DMS79 (cell line): ENCODE measurements at places on chromosomes 1 and 21.

DNA sequence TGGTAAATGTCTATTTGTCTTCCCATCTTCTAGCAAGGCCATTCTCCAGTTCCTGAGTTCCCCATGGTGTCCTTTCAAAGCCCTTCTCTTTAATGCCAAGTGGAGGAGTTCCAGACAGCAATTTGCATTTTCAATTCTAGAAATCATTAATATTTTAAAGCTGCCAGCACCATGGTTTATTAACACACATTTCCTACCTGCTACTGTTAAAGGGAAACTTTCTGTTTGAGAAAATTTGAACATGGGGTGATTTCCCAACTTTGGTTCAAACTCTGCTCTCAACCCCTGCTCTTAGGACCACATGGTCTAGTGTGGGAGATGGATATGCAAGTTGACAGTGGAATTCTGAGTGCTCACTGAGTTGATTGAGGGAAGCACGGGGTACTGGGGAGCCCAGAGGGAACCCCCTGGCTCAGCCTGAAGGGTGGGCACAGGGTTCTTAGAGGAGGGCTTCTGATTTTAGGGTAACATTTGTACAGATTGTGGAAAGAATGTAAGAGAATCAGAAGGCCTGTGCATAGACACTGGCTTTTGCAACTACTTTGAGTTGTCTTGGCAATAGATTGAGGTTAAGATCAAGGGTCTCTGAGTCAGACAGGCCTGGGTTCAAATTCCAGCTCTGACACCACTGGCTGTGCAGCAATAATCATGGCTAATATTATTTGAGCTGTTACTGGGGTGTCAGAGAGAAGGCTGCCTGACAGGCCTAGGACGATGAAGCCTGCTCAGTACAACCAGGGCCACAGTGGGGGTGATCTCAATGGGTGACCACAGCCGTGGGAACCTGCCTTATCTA lies 97.8 kb downstream of the BEND5 start:
- DNase-seq: no peak

DNA sequence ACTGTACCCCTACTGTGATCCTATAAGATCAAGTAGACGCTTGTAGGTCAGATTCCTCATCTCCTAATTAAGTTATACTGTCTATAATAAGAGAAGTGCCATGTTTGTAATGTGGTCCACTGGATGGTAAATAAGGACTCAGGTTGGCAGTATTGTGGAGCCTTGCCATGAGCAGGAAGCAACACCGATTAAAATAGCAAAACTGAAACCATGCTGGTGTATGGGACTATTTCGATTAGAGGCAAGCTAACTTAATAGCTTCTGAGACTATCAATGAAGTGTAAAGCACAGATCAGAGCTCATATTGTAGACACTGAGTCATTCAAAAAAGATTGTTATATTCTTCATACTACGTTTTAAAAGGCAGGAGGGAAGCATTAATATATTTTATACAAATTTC lies 348.8 kb downstream of the HHAT start:
- DNase-seq: no peak

- DNase-seq: no peak
These were observed at the start of gene PRR9 for GRCh38 chr1:153217212-153217611. PRR9 (plus strand) TSS chr1:153217584; CDS start chr1:153218145, 561 bp downstream.

DNA sequence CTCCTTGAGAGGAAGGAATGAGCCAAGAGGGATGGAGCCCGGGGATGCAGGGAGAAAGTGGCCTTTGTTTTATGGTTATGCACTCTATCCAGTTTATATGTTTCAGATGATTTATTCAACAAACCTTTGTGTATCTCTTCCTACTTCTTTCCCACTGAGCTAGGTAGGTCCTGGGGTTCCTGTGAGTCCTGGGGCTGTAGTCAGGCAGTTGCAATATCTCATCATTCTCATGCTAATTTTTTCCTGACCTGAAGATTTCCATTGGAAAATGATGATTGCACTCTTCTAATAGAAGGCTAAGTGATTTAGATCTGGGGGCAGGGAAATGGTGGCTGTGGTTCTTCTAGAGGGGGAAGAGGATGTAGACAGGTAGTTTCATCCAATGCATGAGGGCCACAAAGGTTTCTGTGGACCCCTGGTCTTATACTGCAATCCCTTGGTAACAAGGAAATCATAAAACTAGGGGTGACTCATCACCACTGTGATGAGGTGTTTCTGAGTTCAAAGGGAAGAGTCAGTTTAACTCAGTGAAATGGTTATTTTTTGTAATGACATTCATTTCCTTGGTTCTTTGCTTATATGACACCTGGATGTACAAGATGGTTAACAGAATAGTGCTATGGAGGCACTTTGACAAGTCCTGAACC lies 20.2 kb downstream of the B3GALT5 start:
- no peak for DNase-seq

GRCh38 chr1:202627841-202628565 lies 82.3 kb downstream of the SYT2 start:
- no peak for DNase-seq

DNA sequence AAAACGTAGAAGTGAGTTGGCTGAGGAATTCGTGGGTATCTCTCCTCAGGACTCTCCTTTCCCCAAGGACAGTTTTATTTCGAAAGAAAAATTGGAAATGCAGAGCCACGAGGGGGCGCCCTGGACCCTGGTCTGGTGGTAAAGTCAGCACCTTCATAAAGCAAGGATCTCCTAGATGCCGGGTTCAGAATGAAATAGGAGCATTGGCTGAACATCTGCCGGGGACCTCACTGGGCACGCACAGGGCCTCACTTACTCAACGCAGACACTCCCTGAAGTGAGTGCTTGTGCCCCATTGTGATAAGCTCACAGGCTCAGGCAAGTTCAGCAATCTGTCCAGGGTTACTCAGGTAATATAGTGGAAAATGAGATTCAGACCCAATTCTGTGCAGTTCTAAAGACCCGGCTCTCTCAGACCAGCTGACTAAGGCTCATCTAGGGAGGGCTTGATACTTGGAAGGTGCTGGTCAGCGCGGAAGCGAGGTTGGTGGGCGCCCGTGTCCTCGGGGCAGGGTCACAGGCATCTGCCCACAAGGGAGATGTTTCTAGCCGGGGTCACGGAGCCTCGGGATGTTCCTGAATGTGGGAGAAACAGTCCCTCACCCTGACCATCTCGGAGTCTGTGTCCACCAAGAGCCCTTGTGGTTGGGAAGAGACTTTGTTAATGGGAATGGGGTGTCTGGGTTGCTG lies 55.7 kb upstream of the ETV3 start:
- DNase-seq: no peak

GRCh38 chr1:180299479-180300221 lies 69.6 kb downstream of the LHX4 start:
- no peak for DNase-seq

GRCh38 chr1:164576291-164577271 lies 17.6 kb downstream of the PBX1 start:
- DNase-seq: no peak

GRCh38 chr21:20618878-20619277 lies 379.3 kb upstream of the NCAM2 start:
- DNase-seq: no peak

- DNase-seq: no peak
These were observed 1.4 kb upstream of the ATP1B1 start for GRCh38 chr1:169105087-169105433.

GRCh38 chr1:86061551-86061990 lies 95.0 kb downstream of the COL24A1 start:
- DNase-seq: no peak

DNA sequence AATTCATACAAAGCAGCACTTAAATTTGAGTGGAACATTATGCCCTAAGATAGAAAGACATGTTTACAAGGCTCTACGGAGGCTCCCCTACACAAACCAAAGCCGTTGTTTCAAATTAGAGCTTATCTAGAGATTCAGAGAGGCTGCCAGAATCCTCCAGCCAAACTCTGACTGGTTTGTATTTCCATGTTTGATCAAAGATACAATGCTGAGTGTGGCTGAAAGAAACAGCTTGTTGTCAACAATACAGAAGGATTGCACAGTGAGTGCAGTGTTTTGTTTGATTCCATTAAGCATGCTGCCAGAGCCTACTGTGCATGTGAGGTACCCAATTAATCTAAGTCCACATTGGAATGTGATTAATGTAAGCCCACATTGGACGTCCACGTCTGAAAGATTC lies 402.7 kb downstream of the DISC1 start:
- DNase-seq: no peak

GRCh38 chr1:7857985-7858384 lies 5.1 kb upstream of the UTS2 start:
- DNase-seq: no peak

- DNase-seq: no peak
These were observed 39.4 kb upstream of the CD55 start for GRCh38 chr1:207282058-207282457.

DNA sequence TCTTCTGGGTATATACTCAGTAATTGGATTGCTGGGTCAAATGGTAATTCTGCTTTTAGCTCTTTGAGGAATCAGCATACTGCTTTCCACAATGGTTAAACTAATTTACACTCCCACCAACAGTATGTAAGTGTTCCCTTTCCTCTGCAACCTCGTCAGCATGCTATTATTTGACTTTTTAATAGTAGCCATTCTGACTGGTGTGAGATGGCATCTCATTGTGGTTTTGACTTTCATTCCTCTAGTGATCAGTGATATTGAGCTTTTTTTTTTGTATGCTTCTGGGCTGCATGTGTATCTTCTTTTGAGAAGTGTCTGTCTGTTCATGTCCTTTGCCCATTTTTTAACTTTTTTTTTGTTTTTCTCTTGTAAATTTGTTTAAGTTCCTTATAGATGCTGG lies 279.4 kb downstream of the PTGER3 start:
- no peak for DNase-seq

- no peak for DNase-seq
These were observed 9.2 kb downstream of the SFT2D2 start for GRCh38 chr1:168234846-168235547.

DNA sequence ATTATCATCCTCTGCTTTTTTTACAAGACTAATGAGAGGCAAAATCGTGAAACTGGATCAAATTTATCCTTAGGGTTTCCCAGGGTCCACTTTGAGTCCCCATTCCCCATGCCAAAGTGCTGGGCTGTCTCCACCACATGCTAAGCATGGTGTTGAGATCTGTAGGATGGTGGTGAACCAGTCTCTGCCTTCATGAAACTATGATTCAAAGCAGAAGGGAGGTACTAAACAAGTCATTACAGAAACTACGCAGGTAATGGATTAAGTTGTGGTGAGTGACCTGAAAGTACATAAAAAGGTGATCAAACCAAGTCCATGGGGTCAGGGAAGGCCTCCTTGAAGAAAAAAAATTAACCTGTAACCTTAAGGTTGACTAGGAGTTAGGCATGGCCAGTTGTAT lies 265.2 kb downstream of the ATG4C start:
- no peak for DNase-seq

DNA sequence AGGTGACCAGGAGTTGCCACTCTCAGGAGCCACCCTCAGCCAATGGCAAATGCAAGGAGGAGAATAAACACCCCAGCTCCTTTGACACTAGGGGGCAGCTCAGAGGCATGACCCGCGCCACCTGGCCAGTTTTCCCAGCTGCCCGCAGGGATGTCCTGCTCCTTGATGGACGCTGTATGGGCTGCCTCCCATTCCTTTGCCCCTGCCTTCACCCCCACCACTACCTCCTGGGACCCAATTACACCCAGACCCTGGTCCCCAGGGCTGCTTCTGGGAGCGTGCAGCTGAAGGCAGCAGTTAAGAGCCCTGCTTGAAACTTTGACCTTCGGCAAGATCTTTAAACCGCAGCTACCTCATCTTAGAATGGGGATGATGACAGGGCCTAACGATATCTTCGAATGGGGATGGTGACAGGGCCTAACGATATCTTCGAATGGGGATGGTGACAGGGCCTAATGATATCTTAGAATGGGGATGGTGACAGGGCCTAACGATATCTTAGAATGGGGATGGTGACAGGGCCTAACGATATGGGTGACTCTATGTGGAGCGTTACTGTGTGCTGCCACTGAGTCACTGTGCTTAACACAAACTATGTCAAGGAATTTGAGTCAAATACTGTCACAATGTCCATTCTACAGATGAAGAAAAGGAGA lies 163.0 kb upstream of the KAZN start:
- no peak for DNase-seq

GRCh38 chr1:209899948-209900347 lies 38.1 kb upstream of the SYT14 start:
- no peak for DNase-seq

- peak; percentile 26 for DNase-seq
These were observed 9.5 kb upstream of the TMEM39B start for GRCh38 chr1:32063261-32063681.

GRCh38 chr1:21396516-21396915 lies 43.4 kb upstream of the NBPF3 start:
- DNase-seq: no peak

GRCh38 chr1:173507205-173507846 lies 30.2 kb downstream of the PRDX6 start:
- peak; percentile 51 for DNase-seq

GRCh38 chr21:33403128-33403785 lies at the start of gene IFNGR2:
IFNGR2 (plus strand) TSS chr21:33403413; CDS start chr21:33403544, 131 bp downstream.
- no peak for DNase-seq

DNA sequence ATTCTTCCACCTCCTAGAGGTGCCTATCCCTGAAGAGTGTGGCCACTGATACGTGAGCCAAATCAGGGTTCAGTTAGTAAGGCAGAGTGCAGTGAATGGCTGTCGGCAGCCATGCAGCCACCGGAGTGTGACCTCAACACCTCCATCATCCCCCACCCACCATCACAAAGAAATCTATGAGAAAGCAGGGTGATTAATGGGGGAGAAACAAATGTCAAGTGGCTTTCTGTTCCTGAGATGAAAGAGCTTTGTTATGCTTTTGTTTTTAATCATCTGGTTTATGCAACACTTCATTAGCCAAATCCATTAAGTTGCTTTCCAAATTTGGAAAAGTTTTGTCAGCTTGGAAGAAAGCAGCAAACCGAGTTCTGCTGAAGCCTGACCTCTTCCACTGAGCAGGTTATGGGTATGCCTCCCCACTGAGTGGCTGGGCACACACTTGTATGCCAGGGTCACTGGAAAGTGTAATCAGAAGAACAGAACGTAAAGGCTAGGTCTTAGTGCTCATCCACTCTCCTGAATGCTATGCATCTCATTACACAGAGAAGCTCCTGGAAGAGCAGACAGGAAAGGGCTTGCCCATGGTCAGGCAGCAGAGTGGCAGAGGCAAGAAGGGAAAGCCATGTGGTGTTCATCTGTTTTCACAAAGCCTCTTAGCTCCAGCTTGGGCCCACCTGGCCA lies 57.1 kb upstream of the ATP1B1 start:
- no peak for DNase-seq

DNA sequence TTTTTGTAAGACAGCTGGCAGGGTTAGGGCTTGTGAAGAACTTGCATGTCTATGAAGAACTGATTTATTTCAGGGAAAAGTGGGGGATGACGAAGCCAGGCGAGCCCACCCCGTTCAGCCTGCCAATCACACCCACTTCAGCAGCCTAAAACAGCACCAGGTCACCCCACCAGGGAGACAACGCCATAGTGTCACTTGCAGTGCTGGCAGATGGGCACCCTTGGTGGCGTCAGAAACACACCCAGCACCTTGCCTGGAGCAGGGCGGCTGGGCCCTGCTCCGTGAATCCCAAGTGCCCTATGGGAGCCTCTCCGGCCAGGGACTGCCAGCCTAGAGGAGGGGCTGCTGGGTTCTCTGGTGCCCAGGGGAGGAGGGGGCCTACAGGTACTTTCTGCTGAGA lies 5.0 kb upstream of the NADK start:
- no peak for DNase-seq

- no peak for DNase-seq
These were observed 6.0 kb upstream of the LY9 start for GRCh38 chr1:160789702-160790611.

- no peak for DNase-seq
These were observed 5.5 kb upstream of the MMP23B start for GRCh38 chr1:1626207-1627141.
